Kidney (tissue), 22 donors: ENCODE measurements at places on chromosomes 7 and 10. TPM values are rescaled to one million over a fixed set of nuclear protein-coding genes. Genes with fewer than 3 reads are reported as not detected.

The ICA1 gene
- 24.2 TPM for polyA plus RNA-seq

DNA sequence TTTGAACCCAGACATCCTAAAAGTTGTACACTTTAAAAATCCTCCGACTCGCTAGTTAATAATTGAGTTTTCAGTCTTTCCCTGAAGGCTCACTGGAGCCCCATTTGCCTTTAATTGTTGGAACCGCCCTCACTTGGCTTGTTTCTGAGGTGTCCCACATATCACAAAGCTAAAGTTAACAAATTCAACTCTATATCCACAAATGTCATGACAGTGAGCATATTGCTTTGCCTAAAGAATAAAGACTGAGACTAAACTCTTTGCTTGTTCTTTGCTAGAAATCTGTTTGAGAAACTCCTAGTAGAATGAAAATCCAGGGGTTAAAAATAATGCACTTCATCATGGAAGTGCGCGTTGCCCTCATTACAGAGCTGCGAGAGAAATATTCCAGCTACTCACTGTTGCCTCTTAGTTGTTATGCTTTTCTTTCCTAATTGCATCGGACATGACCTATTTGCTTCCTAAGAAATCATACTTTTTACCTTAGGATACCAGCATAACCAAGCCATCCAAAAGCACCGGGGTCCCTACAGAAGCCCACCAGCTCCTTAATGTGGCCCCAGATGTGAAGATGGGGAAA lies 752 bp downstream of the THSD7A start:
- peak overlapping the region; percentile 86 for H3K4me3 ChIP-seq
- H3K4me1 ChIP-seq: no peaks in the 10 kb centered on the region
- H3K36me3 ChIP-seq: no peaks in the 10 kb centered on the region
- peak overlapping the region; percentile 85 for H3K27ac ChIP-seq

DNA sequence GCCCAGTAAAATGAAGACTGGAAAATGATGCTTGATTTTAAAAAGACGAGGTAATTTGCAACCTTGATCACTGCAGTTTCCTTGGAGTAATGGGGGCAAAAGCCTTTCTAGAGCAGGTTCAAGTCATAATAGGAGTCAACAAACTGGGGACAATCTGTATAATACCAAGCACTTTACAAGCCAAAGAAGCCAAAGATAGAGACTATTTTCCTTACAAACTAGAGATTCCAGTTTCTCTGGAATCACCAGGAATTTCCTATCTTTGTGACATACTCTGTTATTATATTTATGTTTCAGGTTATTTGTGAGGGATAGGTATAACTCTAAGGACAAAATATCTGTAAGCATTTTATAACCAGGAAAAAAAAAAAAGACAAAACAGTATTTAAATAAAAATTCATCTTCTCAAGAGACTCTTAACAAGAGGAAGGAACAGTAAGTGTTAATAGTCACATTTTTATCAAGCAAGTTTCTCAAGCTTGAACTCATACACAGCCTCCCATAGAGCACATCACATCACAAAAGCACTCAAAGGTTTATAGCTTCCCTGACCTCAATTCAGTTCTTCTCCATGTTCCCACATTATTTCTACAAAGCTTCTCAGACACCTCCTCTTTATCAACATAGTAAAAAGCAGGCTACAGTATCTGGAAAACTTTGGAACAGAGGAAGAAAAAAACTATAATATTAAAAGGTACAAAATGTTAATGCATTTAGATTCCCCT lies 18.9 kb downstream of the JMJD1C start:
- no peaks in the 10 kb centered on the region for H3K27me3 ChIP-seq
- H3K36me3 ChIP-seq: no peaks in the 10 kb centered on the region
- no peaks in the 10 kb centered on the region for H3K4me1 ChIP-seq
- H3K4me3 ChIP-seq: no peak overlapping the region
- no peak overlapping the region for H3K27ac ChIP-seq

The WEE2 gene
- 0.13 TPM for polyA plus RNA-seq

- no peak for DNase-seq
- H3K36me3 ChIP-seq: no peaks in the 10 kb centered on the region
- H3K27ac ChIP-seq: no peak overlapping the region
- H3K27me3 ChIP-seq: no peaks in the 10 kb centered on the region
- no peak overlapping the region for H3K4me3 ChIP-seq
These were observed 9.4 kb downstream of the HDAC9 start for GRCh38 chr7:18504965-18505364.

DNA sequence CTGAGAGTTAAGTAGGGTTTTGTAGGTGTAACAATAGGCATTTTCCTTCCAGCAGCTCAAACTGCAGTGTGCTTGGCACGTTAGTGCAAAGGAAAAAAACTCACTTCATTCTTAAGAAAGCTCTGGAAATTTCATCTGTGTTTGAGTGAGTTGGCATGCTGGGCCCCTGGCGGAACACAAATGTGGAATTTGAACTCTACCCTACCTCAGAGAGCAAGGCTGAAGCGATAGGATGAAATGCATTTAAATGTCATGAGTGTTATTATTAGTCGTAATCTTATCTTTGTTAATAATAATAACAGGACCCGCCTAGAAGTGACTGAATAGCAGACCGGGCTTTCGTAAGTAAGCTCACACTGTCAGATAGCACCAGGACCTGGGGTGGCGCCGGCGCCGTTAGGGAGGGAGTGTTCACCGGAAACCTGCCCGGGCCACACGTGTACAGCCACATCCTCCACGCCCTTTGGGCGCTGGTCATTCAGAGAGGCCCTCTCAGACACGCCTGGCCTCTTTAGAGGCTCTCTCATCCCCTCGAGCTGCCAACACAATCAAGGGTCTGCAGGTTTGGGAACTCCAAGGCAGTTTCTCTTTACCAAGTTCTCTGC lies 63.5 kb downstream of the GRK5 start:
- H3K36me3 ChIP-seq: no peaks in the 10 kb centered on the region
- H3K27me3 ChIP-seq: no peaks in the 10 kb centered on the region
- no peaks in the 10 kb centered on the region for H3K4me1 ChIP-seq
- H3K4me3 ChIP-seq: no peak overlapping the region
- H3K27ac ChIP-seq: peak overlapping the region; percentile 86
- DNase-seq: no peak

The ANXA8L1 gene
- not detected for polyA plus RNA-seq

DNA sequence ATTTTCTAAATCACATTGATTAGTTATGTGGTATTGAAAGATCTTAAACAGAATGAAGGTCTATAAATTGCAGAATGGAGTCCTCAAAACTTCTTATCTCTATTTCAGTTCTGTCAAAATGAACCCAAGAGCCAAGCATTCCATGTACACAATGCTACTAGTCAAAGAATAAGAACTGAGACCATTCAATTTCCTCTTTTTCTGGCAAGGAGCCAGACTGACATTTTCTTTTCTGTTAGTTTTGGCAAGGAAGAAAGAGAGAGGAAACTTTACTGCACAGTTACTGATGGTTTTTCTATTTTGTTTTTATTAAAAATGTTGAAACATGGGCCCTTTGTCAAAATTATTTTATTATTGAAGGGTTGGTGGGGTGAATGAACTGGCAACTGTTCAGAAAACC lies 181.8 kb upstream of the FERD3L start:
- no peak overlapping the region for H3K27ac ChIP-seq
- no peak overlapping the region for H3K4me3 ChIP-seq

- DNase-seq: no peak
- no peak overlapping the region for H3K27ac ChIP-seq
- H3K27me3 ChIP-seq: no peaks in the 10 kb centered on the region
- H3K4me1 ChIP-seq: no peaks in the 10 kb centered on the region
These were observed 47.1 kb upstream of the NCAPG2 start for GRCh38 chr7:158751751-158752150.

The GJD4 gene
- not detected for polyA plus RNA-seq

The AKR1D1 gene
- polyA plus RNA-seq: not detected

DNA sequence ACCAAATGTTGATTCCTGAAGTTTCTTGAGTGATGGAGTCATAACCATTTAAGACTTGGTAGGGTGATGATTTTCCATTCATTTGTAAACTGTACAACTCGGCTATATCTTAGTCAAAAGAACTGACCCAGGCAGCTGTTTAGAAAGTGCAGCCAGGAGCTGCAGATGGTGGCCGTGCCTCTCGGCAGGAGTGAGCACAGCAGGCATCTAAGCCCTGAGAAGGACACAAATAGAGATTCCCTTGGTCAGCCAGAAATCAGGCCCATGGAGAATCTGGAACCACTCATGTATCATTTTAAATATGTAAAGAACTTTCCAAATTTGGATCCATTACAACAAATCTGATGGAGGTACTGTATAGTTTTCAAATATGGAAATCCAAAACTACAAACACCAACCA lies 177.0 kb upstream of the AKR1E2 start:
- no peaks in the 10 kb centered on the region for H3K4me1 ChIP-seq
- no peaks in the 10 kb centered on the region for H3K36me3 ChIP-seq
- H3K27ac ChIP-seq: no peak overlapping the region
- H3K4me3 ChIP-seq: no peak overlapping the region

The GATAD1 gene
- polyA plus RNA-seq: 17.5 TPM

The HOXA5 gene
- 19.4 TPM for polyA plus RNA-seq

DNA sequence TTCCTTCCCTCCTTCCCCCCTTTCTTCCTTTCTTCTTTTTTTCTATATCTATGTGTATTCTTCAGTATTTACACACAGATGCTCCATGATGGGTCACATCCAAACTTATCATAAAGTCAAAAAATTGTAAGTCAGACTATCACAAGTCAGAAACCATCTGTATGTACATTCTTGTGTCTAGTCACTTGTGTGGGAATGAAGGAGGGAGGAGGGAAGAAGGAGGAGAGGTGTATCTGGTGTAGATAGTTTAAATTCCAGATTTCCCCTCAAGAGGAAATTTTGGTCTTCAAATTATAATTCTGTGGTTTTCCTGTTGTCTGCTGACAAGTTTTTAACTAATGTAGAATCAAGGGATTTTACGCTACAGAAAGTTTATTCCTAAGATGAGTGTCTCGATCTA lies 287.2 kb downstream of the ETV1 start:
- H3K4me3 ChIP-seq: no peak overlapping the region
- no peak for DNase-seq
- H3K27me3 ChIP-seq: no peaks in the 10 kb centered on the region

DNA sequence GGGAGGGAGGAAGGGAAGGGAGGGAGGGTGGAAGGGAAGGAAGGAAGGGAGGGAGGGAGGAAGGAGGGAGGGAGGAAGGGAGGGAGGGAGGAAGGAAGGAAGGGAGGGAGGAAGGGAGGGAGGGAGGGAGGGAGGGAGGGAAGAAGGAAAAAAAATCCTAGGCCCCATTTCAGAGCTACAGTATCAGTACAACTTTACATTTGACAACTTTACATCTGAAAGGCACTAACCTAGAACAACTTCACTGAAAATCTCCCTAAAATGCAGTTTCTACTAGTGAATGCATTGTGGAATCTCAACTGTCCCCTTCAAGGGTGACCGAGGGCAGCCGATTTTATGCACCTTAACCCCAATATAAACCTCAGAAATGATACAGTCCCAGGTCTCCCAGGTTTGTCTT lies 259.8 kb upstream of the GALNT17 start:
- no peaks in the 10 kb centered on the region for H3K4me1 ChIP-seq
- no peaks in the 10 kb centered on the region for H3K36me3 ChIP-seq
- no peak overlapping the region for H3K27ac ChIP-seq

GRCh38 chr10:77320971-77321471 lies 316.6 kb downstream of the KCNMA1 start:
- H3K36me3 ChIP-seq: no peaks in the 10 kb centered on the region
- no peak overlapping the region for H3K27ac ChIP-seq
- no peak for DNase-seq
- H3K4me3 ChIP-seq: no peak overlapping the region

- peak; percentile 49 for DNase-seq
- H3K36me3 ChIP-seq: no peaks in the 10 kb centered on the region
- no peaks in the 10 kb centered on the region for H3K4me1 ChIP-seq
- no peak overlapping the region for H3K4me3 ChIP-seq
These were observed 125.2 kb upstream of the RET start for GRCh38 chr10:42951486-42952251.

DNA sequence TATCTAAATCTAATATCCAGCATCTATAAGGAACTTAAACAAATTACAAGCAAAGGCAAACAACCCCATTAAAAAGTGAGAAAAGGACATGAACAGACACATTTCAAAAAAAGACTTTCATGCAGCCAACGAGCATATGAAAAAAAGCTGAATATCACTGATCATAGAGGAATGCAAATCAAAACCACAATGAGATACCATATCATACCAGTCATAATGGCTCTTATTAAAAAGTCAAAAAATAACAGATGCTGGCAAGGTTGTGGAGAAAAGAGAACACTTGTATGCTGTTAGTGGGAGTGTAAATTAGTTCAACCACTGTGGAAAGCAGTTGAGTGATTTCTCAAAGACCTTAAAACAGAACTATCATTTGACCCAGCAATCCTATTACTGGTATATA lies 334.4 kb upstream of the CACNA2D1 start:
- H3K36me3 ChIP-seq: no peaks in the 10 kb centered on the region
- DNase-seq: no peak
- H3K27me3 ChIP-seq: no peaks in the 10 kb centered on the region
- no peak overlapping the region for H3K27ac ChIP-seq
- H3K4me3 ChIP-seq: no peak overlapping the region
- no peaks in the 10 kb centered on the region for H3K4me1 ChIP-seq

- no peak overlapping the region for H3K27ac ChIP-seq
- DNase-seq: peak; percentile 55
- no peak overlapping the region for H3K4me3 ChIP-seq
- H3K4me1 ChIP-seq: no peaks in the 10 kb centered on the region
- no peaks in the 10 kb centered on the region for H3K27me3 ChIP-seq
- no peaks in the 10 kb centered on the region for H3K36me3 ChIP-seq
These were observed 29.7 kb downstream of the KLRG2 start for GRCh38 chr7:139453673-139454321.

- H3K27ac ChIP-seq: no peak overlapping the region
- H3K36me3 ChIP-seq: no peaks in the 10 kb centered on the region
- H3K4me1 ChIP-seq: no peaks in the 10 kb centered on the region
- H3K4me3 ChIP-seq: no peak overlapping the region
These were observed 70.3 kb upstream of the LOXL4 start for GRCh38 chr10:98338318-98338717.

The ALOX5 gene
- 2.5 TPM for polyA plus RNA-seq

The TRPV5 gene
- 1.3 TPM for polyA plus RNA-seq

The INHBA gene
- 0.49 TPM for polyA plus RNA-seq

DNA sequence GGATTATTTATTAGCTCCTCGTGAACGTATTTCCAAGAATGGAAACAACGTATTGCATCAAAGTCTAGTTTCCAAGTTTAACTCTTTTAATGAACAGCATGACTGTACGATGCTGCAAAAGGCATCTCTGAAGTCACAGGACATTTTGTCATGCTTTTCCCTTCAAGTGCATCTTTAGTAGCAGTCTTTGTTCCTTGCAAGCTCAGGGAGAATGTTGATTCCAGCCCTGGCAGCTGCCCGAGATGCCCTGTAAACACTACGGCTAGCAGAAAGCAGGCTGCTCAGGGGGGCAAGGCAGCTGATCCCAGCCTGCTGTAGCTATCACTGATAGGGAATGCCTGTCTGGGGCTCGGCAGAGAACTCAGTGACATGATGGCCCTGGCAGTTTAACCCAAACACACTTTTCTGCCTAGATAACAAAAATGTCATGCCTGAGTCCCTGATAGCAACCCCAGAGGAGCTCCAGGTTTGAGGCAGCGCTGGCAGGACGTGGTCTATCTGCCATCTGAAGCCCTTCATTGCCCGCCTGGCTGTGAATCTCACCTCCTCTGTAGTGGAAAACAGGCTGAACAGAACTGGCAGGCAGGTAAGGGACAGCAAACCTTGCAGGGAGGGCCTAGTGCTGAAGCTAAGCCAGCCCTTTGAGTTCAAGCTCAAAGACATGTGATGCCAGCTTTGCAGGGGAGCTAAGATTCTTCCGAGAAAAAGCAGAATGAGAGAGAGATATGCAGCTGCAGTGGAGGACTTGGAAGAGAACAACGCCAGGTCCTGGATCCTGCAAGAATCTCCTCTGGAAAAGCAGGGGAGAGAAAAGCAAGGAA lies 264.6 kb downstream of the SNX10 start:
- no peak overlapping the region for H3K27ac ChIP-seq
- H3K27me3 ChIP-seq: no peaks in the 10 kb centered on the region
- H3K4me1 ChIP-seq: no peaks in the 10 kb centered on the region
- DNase-seq: peak; percentile 20
- no peak overlapping the region for H3K4me3 ChIP-seq
